ENCODE measurements at places on chromosomes 7 and 10. TPM values are rescaled to one million over a fixed set of nuclear protein-coding genes. Genes with fewer than 3 reads are reported as not detected.

Gene ATAD1
- 31.6 TPM for total RNA-seq

Gene DCLRE1A
- 5.3 TPM for total RNA-seq

Gene CDC123
- total RNA-seq, result 212 TPM

Gene CPA2
- not detected for total RNA-seq

Gene DNAH11
- total RNA-seq, result 0.63 TPM

Gene CALML3
- not detected for total RNA-seq

Gene UCMA
- not detected for total RNA-seq

Gene TBX20
- 1.3 TPM for total RNA-seq

Gene PILRA
- total RNA-seq, result not detected

Gene MGAM2
- total RNA-seq, result under 0.01 TPM

Gene CRPPA
- total RNA-seq, result 0.85 TPM

Gene UCN3
- total RNA-seq, result not detected

All from endothelial cell of coronary artery (primary cell).